Amniotic epithelial cell (primary cell): ENCODE measurements at places on chromosomes 4 and X.

DNA sequence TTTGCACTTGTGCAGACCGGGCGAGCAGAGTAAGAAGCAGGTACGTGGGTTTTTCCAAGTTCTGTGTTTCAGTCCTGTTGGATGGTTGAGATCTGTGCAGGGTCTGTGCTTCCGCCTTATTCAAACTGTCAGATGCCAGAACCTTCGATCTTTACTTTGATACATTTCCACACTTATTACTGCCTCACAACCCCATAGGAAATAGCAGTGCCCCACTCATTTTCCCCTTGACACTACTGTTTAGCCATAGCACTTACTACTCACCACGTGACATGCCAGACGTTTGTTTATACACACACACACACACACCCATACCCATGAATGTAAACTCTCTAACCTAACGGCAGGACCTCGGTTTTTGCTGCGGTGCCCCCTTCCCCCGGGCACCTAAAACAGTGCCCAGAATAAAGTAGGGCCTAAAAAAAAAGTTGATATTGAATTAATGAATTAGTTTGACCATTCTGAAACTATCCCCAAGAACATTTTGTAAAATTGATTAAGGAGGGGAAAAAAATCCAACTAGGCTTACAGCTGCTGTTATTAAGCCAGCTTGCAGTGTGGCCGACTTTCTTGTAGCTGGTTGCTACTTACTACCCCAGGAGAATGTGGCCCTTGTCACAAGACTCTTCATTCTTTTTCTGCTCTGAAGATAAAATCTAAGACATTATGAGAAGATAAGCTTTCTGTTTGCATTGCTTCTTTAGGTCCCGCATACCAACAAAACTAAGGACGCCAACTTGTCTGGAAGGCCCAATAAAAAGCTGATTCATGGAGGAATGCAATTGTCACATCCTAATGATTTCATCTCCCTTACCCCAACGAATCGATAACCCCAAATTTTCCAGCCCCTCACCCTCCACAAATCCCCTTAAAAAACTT is 704 bp upstream of the SEPSECS start:
- no peak for DNase-seq

DNA sequence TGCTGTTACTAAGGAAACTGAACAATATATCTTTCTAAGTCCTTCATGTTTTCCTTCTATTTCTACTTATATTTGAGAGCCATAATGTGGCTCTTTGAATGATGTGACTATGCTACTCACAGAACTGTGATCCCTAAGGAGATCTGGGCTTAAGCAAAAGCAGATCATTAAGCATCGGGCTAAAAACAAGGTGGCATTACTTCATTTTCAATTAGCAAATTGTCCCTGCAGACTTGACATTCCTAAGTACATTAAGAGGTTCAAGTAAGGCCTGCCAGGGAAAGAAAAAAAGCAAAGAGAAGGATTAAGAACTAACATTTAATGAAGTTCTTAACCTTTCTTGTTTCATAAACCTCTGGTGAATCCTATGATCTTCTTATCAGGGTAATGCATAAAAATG is 447.6 kb downstream of the PDGFC start:
- no peak for DNase-seq

- no peak for DNase-seq
Measured at GRCh38 chr4:2289311-2289954, 27.5 kb upstream of the MXD4 start.

- peak; percentile 53 for DNase-seq
Measured at GRCh38 chr4:168643111-168643795, 146.4 kb downstream of the PALLD start.

GRCh38 chr4:159516556-159517140 is 413.8 kb downstream of the RAPGEF2 start:
- no peak for DNase-seq

GRCh38 chr4:111475001-111475400 is 670.3 kb upstream of the FAM241A start:
- DNase-seq, result peak; percentile 69

DNA sequence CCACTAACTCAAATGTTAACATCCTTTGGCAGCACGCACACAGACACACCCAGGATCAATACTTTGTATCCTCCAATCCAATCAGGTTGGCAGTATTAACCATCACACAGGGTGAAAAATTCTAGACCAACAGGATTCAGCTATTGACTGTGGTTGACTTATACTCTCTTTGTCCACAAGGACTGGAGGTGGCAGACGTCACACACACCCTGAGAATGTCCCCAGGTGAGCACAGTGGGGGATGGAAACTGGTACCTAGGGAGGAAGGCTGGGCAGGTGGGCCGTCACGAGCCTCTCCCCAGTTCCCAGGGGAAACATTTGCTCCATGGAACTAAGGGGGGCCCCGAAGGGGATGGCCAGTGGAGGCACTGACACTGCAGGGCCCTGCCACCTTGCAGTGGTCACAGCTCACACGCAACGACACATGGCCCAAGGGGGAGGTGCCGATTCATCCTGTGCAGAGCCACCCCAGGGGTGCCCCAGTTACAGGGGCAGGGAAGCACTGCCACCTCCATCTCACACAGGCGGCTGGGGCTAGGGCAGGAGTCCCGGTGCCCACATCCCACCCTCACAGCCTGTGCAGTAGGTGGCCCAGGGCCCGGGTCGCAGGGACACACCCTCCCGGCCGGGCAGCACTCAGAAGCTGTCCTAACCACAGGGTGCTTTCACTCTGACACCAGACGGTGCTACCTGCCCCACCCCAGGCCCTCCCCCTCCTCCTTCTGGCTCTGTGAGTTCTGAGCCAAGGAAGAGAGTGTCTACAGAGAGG is 17.4 kb downstream of the ZFYVE28 start:
- DNase-seq, result no peak

DNA sequence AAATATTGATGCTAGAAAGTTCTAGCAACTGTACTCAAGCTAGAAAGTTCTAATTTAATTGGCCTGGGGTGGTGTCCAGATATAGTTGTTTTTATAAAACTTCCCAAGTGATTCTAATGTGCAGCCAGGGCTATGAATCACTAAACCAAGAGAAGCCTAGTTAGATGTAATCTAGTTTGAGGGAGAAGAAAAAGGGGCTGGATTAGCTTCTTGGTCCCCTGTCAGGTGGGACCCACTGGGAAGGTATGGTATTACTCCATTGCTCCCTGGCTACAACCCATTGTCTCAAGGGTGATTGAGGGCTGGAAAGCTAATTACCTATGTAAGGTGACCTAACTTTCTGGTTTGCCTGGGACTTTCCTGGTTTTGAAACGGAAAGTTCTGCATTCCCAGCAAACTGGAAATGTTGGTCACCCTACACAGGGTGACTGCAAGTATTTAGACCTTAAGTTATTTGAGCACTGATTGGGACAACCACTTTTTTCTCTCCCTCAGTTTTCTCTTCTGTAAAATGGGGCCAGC is 23.9 kb upstream of the MSN start:
- DNase-seq, result peak; percentile 12

DNA sequence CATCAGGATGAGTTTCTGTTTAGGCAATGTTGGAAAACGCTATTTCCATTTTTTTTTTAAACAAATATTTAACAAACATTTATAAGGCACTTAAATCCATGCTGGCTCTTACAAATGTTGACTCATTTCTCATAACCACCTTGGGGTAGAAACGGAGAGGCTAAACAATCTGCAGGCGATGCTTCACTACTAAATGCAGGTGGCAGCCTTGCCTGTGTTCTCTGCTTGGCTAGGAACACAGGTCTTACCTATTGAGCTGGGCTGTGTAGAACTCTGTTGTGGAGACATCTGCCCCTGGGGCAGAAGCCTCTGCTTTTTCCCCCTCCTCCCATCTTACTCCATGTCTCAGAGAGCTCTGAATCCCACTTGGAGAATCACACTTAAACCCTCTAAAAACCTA is 1.4 kb upstream of the CXCL1 start:
- peak; percentile 72 for DNase-seq

- DNase-seq, result peak; percentile 47
Measured at GRCh38 chr4:39505581-39505980, 21.7 kb downstream of the UGDH start.

DNA sequence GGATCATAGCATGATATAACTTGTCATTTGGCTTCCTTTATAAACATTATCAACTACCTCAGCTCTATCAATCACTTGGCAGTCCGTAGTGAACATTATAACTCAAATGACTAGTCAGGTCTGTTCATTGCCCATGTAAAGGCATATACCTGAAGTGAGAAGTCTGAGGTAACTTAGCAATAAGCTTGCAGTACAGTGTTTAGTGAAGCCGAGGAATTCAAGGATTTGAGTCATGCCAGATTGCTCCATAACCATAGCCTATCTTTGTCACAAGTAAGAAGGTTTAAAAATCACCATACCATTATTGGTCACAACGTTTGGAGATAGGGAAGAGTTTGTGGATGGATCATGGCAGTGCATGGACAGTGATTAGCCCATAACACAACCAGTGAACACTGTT is 41.6 kb downstream of the AR start:
- DNase-seq, result peak; percentile 7

GRCh38 chrX:45750639-45751038 is 550.0 kb upstream of the DIPK2B start:
- no peak for DNase-seq

DNA sequence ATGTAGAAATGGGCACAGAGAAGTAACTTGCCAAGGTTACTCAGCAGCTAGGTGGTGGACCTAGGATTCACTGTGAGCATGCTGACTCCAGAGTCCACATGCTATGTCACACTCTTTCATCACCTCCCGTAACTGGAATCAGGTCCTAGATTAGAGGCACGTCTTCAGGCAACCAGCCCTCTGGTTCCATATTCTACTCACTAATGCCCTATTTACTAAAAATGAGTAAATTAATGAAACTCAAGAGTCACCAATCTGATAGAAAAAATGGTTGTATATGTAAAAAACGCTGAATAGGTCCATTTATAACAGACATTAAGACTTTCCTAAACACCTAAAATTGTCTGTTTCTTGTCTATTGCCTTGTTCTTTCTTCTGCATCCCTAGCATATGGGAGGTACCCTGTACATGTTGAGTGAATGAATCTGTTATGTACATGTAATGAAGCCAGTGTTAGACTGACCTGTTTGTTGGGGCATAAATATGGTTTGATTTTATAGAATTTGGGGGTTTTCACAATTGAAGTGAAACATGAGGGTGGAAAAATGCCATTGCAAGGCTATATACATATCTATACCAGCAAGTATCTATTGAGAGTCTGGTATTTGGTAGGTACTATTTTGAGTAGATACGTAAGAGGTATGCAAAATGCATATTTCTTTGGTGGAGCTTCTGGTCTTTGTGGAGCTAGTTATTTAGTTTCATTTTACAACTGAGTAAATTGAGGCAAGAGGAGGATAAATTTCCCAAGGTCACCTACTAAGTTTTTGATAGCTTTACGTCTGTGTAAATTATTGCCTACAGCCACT is 7.5 kb upstream of the RUFY3 start:
- DNase-seq, result peak; percentile 36
